Nucleus accumbens (tissue), 56 donors: ENCODE measurements at places on chromosomes 7 and 10.

DNA sequence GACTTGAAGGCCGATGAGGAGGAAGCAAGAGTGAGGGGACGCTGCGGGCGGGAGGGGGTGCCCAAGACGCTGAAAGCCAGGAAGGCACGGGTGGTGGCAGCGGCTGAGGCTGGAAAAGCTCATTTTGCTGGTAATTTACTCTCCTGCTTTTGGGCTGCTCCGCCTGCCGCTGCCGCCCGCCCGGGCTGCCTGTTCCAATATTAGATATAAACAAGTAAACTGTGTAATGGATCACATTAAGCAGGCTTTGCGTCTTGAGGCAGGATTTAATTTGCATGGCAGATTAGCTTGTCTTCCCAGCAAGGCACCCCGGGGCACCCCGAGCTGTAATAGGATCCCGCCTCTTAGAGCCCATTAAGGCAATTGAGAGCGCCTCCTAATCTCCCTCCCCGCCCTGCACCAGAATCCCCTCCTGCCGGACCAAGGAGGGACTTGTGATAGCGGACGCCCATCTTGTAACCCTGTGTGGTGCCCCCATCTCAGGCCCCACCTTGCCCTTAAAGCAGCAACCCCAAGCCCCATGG is 46.1 kb upstream of the SLF2 start:
- DNase-seq: no peak

DNA sequence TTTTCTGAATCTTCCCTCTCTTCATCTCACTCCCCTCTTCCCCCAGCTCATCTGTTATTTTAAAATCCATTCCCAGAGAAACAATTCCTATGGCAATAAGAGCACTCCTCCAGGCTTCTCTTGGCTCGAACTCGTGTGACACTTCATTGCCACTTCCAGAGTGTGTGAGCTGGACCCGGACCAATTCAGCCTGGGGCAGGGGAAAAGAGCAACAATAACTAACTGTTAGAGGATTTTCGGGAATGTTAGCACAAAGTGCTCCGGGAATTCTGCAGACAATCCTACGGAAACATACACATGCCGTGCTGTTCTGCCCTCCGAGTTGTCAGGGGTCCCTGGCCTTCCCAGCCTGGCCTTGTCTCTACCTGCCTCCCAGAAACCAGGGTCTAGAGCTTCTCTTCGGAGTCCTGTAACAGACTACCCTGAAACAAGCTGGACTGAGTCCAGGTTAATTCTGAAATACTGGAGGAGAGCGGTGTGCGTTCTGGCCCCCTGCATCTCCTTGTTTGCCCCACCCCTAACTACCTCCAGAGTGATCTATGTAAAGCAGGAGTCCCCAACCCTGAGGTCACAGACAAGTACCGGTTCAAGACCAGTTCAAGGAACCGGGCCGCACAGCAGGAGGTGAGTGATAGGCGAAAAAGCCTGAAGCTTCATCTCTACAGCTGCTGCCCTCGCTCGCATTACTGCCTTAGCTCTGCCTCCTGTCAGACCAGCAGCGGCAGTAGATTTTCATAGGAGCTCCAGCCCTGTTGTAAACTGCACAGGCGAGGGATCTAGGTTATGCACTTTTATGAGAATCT is 11.3 kb downstream of the COL26A1 start:
- DNase-seq: no peak

DNA sequence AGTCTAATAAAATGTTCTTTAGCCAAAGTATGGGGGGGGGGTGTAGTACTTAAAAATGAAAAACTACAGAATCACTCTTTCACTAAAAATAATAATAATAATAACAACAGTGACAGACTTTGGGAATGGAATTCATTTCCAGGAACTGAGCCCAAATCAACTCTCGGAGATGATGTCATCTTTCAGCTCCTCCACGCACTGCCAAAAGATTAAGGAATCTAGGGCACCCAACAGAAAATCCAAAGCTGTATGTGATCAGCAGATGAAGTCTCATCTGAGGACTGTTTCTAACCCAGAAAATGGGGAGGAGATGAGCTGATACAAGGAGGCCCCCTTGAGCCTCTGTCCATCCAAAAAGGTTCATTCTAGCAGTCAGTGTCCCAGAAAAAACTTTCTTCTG is 54.5 kb downstream of the GRB10 start:
- DNase-seq: no peak

- no peak for DNase-seq
These were observed 64.9 kb downstream of the MCU start for GRCh38 chr10:72756674-72757385.

DNA sequence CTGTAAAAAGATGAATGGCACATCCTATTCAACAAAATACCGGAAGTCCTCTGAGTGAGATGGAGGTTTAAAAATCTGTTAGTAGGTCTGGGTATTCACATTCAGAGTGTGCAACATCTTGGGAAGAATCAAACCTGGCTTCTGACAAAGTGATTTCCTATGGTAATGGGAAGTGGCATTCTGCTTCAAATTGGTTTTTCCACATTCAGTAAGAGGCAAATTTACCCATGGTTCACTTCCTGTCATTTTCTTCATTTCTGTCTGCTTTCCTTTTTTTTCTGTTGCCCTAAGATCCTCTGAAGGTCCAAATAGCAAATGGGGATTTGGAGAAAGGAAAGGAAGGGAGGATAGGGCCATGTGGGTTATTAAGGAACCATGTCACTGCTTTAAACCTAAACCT is 218.3 kb downstream of the DOCK4 start:
- no peak for DNase-seq

DNA sequence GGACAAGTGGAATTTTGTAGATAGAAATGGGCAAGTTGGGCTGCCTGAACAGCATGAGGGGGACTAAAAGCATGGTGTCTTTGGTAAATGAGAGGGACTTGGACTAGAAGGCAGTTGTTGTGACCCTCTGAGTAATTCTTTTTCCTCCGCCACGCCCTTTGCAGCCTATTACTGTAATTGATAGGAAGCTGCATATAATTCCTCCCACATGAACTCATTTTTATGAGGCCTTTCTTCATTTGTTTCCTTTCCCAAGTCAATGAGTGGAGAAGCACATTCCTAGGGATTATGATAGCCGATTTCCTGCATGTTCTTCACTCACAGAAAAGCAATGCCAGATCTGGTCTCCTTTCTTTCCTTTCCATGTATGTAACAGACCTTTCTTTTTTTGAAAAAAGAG is 27.7 kb downstream of the ZSCAN25 start:
- DNase-seq: no peak

DNA sequence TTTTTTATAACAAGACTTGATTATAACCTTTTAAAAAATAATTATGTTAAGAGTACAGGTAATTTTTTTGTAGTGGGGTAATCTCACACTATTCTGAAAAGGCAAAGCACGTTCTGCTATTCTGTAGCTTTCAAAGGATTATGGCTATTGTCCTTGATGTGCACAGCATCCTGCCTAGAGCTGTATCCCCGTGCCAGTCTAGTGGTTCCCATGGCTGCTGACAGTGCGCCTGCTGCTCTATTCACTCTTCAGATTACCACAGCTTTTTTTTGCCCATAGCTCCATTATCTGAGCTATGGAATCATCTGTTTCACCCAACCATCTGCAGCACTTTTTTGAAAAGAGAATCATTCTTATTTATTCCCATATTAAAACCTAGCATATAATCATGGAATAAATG is 723.4 kb downstream of the PHTF2 start:
- no peak for DNase-seq

DNA sequence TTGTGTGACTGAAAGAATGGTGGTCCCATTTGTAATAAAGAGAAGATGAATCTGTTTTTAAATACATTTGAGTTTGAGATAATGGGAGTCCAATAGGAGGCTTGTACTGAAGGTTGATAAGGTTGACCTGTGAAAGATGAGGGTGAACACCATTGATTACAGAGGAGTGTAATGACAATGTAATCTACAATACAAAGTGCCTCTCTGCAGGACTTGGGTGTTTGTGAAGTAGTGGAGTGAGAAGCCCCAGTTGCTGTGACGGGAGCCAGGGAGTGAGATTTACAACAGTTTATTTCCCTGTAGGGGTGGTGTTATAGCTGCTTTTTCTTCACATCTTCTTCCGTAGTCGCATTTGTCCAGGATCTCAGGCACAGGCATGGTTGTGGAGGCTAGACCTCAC is 189.9 kb downstream of the EXOC4 start:
- no peak for DNase-seq

GRCh38 chr10:112304267-112304859 is 21.2 kb downstream of the TECTB start:
- no peak for DNase-seq

GRCh38 chr7:84801396-84801795 is 385.5 kb downstream of the SEMA3D start:
- DNase-seq: no peak

- no peak for DNase-seq
These were observed 148.4 kb downstream of the RNF133 start for GRCh38 chr7:122550545-122550944.

DNA sequence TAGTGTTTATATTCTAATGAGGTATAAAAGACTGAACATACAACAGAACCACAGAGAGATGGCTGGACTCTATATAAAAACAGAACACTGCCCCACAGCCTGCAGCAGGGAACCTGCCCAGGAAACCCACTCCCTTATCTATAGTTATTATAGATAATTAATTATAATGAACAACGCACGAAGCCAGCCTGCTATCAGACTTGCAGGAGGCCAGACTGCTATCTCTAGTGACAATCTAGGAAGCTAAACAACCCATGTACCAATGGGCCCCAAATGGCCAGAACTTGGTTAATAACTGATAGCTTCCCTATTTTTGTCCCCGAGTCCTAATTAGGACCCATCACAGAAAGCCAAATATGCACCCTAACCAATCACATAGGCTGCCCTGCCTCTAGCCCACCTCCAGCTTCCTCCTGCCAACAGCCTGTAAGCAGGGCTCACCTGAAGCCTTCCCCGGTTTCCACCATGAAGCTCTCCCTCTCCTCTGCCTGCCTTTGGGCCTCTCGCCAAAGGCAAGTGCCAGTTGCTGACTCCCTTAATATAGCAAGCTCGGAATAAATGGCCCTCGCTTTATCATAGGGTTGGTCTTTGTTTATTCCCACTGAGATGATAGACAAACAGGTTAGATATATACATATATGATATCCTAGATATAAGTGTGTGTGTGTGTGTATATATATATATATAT is 74.5 kb downstream of the SYPL1 start:
- DNase-seq: no peak

- no peak for DNase-seq
These were observed 7.5 kb downstream of the ZNF282 start for GRCh38 chr7:149202831-149203231.

DNA sequence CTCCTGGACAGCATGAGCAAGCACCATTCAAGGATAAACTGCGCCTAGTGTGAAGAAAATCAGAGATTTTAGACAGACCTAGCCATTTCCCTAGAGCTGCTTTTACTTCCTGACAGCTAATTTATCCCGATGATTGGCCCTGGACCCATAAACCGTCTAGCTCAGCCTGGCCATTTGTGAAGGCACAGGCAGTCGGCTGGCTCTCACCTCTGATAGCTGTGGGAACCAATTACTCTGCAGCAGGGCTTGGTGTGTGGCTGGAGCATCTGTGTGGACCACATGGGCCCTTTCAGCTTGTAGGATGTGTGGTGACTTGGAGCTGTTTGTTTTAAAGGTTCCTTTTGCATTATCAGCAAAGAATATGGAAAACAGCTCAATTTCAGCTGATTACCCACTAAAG is 111.1 kb upstream of the NPY start:
- DNase-seq: no peak
